Left cardiac atrium (tissue), 4 donors: ENCODE measurements at places on chromosomes 11 and 22. TPM values are rescaled to one million over a fixed set of nuclear protein-coding genes. Genes with fewer than 3 reads are reported as not detected.

Gene TESMIN
- total RNA-seq = 0.52 TPM

Gene TUB
- 13.1 TPM for total RNA-seq

DNA sequence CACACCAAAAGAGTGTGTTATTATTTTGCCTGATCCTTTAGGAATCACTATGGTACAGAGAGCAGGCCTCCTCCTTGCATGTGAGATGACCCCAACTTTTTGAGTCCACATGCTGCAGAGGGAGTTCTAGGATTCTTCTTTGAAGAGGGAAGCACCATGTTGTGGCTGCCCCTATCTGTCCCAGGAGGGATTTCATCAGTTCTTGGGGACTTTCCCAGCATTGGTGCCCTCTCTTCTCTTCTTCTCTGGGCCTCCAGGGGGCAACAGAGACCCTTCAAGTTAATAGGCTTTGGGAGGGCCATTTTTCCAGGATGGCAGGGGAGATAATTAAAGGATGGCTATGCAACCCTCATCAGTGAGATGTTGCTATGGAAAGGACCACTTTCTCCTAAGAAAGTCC, 3.6 kb downstream of the MMP1 start:
- DNase-seq = no peak

DNA sequence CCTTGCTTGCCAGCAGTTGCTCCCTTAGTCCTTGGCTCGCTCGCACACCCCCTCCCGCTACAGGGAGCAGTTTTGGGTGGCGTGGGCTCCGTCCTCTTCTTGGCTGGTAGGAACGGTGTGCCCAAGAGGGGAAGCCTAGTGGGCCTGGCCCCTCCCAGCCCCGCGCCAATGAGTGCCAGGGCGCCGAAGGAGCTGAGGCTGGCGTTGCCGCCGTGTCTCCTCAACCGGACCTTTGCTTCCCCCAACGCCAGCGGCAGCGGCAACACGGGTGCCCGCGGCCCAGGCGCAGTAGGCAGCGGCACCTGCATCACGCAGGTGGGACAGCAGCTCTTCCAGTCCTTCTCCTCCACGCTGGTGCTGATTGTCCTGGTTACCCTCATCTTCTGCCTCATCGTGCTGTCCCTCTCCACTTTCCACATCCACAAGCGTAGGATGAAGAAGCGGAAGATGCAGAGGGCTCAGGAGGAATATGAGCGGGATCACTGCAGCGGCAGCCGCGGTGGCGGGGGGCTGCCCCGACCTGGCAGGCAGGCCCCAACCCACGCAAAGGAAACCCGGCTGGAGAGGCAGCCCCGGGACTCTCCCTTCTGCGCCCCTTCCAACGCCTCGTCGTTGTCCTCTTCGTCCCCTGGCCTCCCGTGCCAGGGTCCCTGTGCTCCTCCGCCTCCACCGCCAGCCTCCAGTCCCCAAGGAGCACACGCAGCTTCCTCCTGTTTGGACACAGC, 1.6 kb downstream of the C11orf87 start:
- DNase-seq = no peak

DNA sequence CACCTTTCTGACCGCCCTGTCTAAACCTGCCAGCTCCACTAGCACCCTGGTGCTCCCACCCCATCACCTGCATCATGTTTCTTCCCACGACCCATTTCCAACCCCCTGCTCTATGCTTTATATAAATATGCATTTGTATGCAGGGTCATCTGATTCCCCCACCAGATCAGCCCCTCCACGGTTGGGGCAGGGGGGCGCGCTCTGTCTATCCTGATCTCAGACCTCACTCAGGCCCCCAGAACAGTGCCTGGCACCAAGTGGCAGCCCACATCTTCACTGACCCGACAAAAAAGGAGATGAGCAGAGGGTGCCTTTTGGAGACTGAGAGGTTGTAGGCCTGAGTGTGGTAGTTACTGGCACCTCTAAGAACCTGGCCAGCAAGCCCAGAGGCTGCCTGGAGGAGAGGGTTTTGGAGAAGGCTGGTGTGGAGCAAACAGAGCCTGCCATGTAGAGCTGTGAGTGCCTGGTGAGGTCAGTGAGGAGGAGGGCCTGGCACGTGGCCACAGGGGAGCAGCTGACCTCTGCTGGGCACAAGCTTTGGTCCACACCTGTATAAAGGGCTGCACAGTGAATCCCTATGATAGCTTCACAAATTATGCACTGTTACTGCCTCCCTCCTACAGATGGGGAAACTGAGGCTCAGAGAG, 86.3 kb upstream of the RTL6 start:
- DNase-seq = peak; percentile 30

DNA sequence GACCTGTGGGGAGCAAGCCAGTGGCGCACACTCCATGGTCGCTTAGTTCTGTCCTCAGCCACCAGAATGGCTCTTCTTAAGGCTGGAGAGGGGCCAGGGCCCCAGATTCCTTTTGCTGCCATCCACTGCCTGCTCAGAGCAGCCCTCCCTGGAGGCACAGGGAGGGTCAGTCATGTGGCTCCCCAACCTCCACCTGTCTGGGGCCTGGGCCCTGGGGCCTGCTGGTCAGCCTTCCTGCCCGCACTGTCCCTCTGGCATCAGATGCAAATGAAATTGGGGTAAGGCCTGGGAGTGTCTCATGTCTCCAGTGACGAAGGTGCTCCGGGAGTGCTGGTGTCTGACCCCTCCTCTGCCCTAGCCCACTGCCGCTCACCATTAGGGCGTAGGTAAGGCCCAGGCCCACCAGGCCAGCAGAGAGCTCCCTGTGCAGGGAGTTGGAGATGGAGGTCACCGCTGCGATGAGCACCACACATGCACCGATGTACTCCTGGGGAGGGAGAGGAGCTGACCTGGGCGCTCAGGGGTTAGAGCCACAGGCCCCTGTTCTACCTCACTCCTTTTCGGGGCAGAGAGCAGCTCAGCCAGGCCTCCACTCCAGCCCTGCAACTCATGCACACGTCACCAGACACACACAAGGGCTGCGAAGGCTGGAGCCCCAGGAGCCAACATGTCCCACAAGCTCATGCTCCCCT, 9.0 kb upstream of the KCNJ11 start:
- DNase-seq = no peak

DNA sequence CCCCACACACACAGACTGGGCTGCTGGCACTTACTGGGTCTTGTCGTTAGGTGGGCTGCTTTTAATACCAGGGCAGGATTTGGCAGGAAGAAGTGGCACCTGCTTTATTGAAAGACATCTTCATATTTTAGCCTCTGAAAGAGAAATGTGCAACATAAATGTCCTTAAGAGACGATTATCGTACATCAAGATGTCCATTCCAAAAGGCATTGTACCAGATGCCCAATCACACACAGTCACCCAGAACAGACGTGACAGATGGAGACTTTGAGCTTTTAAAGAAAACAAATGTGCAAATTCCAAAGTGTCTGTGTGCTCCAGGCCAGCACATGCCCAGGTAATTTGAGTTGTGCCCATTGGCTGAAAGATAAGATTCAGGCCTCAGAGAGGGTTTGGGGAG, 155.7 kb downstream of the RRAS2 start:
- no peak for DNase-seq

Gene FAM181B
- total RNA-seq = 2.0 TPM

GRCh38 chr22:33599596-33599995, 320.7 kb downstream of the LARGE1 start:
- no peak for DNase-seq

DNA sequence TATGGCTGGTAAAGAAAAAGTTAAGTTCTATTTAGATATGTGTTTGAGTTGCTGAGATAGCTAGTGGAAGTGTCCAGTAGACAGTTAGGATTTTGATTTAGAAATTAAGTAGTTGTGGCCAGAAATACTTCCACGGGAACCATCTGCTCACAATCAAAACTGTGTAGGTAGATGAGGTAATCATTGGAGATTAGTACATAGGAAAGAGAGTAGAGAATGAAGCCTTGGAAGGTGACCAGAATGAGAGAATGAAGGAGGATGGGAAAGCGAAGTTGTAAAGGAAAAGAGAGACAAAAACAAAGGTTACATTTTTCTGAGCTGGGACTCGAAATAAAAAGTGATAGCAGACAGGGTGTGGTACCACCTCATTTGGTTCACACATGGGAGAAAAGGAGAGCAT, 296.9 kb upstream of the SORL1-AS1 start:
- DNase-seq = no peak

- DNase-seq = no peak
These were observed 2.8 kb upstream of the SIPA1 start for GRCh38 chr11:65634905-65635731.

DNA sequence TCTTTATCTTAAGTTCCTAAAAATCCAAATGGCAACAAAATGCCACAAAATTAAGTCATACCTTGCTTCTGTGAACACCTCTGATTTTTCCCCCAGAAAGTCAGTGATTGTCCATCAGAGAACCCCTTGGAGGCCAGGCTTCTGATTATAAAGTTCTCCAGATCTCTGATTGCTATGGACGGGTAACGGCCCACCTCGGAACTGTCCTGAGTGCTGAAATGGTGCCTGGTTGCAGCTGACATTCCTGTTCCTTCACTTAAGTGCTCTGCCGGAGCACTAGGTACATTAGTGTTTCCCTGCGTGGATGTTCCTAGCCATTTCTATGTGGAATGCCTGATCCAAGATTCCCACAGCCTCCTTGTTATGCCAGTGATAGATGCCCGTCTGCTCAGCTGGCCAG, 85.0 kb downstream of the CHST1 start:
- no peak for DNase-seq

DNA sequence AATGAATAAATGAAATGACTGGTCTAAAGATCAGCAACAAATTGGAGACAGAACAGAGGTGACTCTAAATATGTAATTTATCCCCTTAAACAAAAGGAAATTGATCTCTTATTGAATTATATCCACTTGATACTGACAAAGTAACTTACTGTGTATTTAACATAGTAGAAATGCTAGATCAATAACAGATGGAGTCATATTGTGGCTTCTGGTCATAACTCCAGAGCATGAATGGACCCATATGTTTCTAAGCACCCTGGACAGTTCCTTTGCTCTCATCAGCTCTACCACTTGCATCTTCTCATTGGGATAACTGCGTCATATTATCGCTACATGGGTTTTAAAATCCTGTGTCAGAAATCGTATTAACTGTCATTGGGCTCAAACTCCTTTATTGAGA, 222.3 kb downstream of the ETS1 start:
- DNase-seq = no peak

Gene APOA5
- not detected for total RNA-seq

- no peak for DNase-seq
These were observed 5.7 kb downstream of the PATE2 start for GRCh38 chr11:125772834-125773505.

DNA sequence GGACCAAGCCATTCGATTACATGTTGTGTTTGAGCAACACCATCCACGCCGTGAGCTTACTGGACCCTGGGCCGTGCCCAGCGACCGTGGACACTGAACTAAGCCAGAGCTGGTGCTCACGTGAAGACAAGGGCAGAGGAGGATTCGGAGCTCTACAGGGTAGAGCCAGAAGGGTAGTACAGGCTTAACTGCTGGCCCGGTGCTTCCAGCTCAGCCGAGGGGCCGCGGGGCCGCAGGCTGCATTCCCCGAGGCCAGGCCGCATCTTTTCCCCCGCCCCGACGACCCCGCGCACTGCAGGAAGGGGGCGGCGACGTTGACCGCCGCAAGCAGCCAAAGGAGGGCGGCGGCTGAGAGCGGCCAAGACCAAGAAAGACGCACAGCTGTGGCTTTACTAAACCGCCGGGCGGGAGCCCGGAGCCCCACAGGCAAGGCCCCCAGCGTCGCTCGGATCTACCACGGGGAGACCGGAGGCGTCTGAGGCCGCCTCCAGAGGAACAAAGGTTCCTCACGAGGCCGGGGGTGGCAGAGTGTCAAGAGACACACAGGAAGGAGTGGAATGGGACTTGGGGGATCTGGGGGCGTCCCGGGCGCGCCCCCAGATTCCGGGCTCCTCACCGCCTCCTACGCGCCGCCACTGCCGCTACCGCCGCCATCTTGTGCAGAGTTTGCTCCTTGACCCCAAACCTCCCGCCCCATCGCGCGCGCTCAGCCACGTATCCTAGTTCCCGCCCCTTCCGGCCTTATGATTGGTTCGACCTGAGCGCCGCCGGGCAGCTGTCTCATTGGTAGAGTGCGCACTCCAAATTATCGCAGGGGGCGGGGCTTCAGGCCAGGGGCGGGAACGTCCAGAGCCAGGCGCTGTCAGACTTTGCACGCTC, at the start of gene GANAB:
Gene GANAB, minus strand, starts transcription at position 668 of the 879 bp plus-strand sequence. Its CDS starts 14 bp downstream, at position 654.
- peak; percentile 100 for DNase-seq

DNA sequence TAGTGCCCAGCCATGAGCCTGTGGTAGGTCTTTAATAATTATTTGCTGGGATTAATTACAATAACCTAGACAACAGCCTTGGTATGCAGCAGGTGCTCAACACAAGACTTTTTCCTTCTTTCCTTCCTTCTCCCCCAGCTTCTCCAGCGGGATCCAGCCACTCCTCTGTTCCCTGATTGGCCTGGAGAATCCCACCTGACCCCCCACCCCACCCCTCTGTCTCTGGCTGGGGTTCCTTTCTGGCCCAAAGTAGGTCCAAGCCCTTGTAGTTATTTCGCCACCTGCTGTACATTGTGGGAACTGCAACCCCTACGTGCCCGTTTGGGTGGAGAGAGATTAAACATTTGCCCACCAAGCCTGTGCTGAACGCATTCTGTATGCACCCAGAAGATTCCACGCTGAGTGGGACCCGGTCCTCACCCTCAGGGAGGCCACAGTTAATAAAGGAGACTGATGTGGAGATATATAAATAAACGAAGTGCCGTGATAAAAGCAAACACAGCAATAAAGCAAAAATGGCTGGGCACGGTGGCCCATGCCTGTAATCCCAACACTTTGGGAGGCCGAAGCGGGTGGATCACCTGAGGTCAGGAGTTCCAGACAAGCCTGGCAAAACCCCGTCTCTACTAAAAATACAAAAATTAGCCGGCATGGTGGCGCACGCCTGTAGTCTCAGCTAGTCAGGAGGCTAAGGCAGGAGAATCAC, 32.1 kb upstream of the DGKZ start:
- peak; percentile 77 for DNase-seq

DNA sequence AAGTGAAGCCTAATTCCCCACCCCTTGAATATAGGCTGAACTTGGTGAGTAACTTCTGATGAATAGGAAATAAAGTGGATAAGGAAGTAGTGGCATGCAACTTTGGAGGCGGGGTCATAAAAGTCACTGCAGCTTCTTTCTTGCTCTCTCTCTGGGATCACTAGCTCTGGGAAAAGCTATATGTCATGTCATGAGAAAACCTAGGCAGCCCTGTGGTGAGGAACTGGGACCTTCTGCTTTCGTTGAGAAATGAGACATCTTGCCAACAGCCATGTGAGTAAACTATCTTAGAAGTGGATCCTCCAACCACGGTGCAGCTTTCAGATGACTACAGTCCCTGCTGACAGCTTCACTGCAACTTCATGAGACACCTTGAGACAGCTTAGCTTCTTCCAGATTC, 15.7 kb downstream of the ZNF214 start:
- DNase-seq = no peak

Gene FOLH1
- total RNA-seq = 0.53 TPM

GRCh38 chr11:17564687-17565042, 17.6 kb downstream of the OTOG start:
- DNase-seq = no peak

Gene CLTCL1
- total RNA-seq = 16.0 TPM
